ENCODE measurements at places on chromosomes 11 and 22.

DNA sequence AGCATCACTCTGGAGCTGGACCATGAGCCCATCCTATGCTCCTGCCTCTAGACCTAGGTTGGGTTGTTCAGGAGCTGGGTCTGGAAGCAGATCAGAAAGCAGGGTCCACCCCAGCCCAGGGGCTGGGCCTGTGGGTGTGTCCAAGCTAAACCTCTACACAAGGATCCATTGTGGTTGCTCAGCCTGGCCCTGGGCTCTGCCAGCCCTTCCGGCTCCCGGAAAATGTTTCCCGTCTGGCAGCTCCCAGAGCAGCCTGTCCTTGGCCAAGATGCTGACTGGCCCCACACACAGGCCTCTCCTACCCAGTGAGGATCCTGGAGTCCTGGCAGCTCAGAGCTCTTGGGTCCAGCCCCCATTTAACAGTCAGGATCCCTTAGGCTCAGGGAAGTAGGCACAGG lies 35.3 kb upstream of the FCHSD2 start:
- no peak for DNase-seq

DNA sequence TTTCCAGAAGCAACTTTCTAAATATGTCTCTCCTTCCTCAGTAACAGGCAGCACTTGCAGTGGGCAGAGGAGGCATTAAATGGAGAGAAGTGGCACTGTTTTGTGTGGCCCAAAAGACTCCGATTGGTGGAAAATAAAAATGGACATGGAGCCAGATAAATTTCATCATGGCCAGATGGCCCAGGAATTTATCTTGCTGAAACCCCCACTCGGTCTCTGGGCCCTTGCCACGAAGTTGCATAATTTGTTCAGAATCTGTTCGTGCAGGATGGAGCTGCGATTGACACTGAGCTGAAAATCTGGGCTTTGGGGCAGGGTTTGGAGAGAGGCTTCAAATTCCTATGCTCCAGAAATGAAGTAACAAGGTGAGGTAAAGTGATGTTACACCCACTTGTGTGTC lies 65.5 kb downstream of the C11orf91 start:
- no peak for DNase-seq

DNA sequence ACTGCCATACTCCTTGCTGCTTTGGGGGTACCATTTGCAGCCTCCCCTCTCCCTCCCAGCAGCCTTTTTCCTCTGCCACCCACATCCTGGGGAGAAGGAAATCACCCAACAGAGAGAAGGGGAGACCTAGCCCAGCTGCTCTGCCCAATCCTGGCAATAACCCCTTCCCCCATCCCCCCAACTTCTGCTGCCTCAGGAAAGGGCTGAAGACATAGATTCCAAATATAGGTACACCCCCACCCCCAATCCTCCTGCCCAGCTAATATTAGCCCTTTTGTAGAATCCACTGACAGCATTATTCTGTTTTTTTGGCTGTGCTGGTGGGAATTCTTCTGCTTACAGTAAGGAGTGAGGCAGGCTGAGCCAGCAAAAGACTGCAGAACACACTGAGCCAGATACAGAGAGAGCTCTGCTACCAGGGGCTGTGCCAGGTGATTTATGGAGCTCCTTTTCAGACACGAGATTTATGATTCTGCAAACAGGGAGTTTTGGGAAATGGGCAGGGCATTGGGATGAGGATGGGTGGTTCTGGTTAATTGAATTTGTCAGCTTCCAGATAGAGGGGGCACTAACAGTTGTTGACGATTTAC lies 164.0 kb downstream of the TENM4 start:
- DNase-seq = no peak

DNA sequence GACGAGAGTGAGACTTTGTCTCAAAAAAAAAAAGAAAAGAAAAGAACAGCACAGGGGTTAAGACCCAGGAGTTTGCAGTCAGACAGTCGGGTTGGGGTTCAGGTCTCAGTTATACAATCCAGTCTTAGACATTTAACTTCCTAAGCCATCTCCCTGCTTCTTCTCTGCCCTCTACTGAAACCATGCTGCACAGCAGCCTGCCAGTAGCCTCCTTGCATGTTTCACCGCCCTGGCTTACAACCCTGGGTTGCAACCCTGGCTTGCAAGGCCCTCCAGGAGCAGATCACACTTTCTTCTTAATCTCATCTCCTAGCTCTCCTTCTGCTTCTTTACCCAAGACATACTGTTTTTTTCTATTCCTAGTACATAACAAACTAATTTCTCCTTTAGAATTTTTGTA lies 5.9 kb upstream of the B3GAT3 start:
- DNase-seq = no peak

GRCh38 chr11:14181121-14181520 lies 177.9 kb downstream of the RRAS2 start:
- DNase-seq = no peak

- no peak for DNase-seq
Measured at GRCh38 chr11:33819278-33820035, 45.1 kb upstream of the FBXO3 start.

Measured in activated T-cell treated with anti-CD3 and anti-CD28 coated beads for 24 hours (primary cell).